Neural progenitor cell (in vitro differentiated cells): ENCODE measurements at places on chromosomes 6 and 20.
A peak's percentile ranks its signal among the peaks of the same experiment; 100 is the strongest.

DNA sequence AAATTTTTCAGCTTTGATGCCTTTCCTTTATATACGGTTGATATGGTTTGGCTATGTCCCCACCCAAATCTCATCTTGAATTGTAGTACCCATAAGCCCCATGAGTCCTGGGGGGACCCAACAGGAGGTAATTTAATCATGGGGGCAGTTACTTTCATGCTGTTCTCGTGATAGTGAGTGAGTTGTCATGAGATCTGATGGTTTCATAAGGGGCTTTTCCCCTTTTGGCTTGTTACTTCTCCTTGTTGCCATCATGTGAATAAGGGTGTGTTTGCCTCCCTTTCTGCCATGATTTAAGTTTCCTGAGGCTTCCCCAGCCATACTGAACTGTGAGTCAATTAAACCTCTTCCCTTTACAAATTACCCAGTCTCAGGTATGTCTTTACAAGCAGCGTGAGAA is 66.8 kb downstream of the ARHGAP18 start:
- DNase-seq, result no peak

- no peak for DNase-seq
Measured at GRCh38 chr6:73290435-73290834, 27.4 kb upstream of the KHDC1 start.

- peak; percentile 57 for DNase-seq
Measured at GRCh38 chr6:3751077-3751729, at the start of gene PXDC1. TSS of gene PXDC1 (minus strand) at chr6:3751713. CDS start at chr6:3751531, 182 bp downstream.

- no peak for DNase-seq
Measured at GRCh38 chr6:137813308-137813970, 53.6 kb upstream of the TNFAIP3 start.

DNA sequence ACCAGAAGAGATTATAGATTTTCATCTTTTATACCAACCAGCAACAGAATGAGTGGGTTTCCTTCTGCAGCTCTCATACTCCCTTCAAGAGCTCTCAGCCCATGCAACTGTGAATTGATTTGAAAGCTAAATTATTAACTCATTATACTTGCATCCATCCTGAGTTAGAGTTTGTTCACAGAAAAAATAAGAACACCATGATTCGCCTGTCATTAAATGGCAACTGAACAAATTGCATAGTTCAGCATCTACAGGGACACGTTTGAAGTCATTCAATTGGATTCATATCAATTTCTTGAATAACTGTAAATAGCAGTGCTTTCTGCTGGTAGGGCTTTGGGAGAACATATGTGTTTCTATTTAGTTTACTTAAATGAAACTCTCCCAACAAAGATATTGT is 65.7 kb downstream of the NKAIN2 start:
- no peak for DNase-seq

- DNase-seq, result peak; percentile 30
Measured at GRCh38 chr6:165098165-165098564, 211.2 kb downstream of the C6orf118 start.
